Central memory CD4-positive, alpha-beta T cell (primary cell): ENCODE measurements at places on chromosomes 6 and 20.

DNA sequence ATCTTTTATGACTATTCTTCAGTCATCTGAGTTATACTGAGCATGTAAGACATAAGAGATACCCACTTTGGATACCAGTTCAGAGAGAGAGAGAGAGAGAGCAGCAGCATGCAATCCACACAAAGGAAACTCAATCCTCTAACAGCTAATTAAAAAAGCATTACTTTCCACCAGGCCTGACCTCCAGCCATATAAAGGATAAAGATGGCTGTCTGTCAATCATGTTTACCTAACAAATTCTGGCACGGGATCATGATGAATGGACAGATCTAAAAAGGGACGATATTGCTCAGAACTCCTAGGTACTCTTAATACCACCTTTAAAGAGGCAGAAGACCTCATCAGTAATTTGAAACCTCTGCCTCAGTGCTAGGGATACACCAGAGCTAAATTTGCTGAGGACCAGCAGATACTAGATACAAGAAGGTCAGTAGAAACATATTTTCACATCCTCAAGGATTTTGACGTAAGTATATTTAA lies 159.2 kb downstream of the RPS12 start:
- no peak for DNase-seq

- no peak for DNase-seq
Measured at GRCh38 chr20:36275011-36275410, 31.1 kb upstream of the DLGAP4 start.

GRCh38 chr20:45085289-45085688 lies 15.6 kb downstream of the KCNS1 start:
- no peak for DNase-seq

DNA sequence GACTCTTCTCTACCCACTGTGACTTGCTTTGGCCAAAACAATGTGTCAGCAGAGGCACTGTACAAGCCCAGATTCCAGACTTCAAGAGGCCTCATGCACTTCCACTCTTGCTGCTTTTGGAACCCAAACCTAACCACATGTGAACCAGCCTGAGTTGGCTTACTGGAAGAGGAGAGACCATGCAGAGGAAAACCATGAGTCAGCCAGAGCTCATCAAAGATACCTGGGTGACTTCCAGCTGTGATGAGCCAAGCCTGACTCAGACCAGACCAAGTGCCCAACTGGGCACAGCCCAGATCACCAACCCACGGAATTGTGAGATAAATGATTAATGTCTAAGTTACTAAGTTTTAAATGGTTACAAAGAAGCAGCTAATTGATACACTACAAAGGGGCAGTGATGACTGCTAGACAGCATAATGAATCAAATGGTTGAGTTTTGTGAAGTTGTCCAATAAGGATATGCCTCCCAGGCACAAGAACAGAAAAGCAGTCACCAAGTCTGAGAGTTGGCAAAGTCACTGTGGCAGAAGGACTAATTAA lies 16.2 kb upstream of the BEND6 start:
- DNase-seq, result no peak

DNA sequence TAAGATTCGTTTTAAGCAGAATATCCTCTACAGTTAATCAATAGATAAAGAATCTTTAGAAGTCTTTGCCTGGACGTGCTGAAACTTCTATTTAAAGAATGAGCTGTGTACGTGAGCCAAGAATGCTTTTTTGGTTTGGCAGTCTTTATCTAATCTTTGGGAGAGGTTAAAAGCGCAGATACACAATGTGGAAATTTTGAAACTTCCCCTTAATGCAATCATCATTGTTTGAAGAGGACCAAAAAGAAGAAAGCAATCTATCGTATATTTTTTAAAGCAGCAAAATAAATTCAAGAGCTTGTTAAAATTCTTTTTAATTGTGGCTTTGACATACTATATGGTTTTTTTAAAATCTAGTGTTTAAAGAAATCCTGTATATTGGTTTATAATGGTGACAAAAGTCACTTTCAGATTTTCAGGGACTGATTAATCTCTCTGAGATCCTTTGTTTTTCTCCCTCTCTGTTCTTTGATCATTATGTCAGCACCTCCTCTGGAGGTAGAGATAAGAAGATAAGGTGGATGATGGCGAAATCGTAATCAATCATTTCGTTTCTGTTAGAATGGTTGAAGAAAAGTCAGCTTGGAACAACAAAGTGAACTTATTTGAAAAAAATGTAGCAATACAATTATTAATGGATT lies 92.1 kb upstream of the FAM184A start:
- no peak for DNase-seq

- DNase-seq, result no peak
Measured at GRCh38 chr20:63326314-63327230, 33.6 kb downstream of the COL20A1 start.

- DNase-seq, result no peak
Measured at GRCh38 chr6:1895721-1896120, 286.0 kb downstream of the FOXC1 start.

GRCh38 chr6:25511376-25511775 lies 140.6 kb upstream of the SCGN start:
- no peak for DNase-seq

DNA sequence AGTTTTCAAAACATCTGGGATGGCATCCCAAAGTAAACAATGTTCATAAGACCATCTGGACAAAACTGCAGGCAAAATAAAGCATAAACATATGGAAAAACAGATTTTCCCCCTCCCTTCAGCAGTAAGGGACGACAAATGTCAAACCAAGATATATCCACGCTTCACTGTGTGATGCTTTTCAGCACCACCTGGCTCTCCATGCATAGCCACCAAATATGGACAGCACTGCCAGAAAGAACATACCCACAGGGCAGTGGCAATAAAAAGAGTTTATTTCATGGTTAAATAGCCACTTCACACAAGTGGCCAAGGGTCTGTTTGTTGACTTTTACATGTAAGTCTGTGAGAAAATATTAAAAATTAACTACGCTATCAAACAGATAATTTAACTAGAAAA lies 23.1 kb downstream of the USP45 start:
- DNase-seq, result no peak
